ENCODE measurements at places on chromosomes 1 and 21.
A peak's percentile ranks its signal among the peaks of the same experiment; 100 is the strongest.

GRCh38 chr1:63703701-63704107 is 70.1 kb upstream of the ROR1 start:
- peak; percentile 60 for DNase-seq

DNA sequence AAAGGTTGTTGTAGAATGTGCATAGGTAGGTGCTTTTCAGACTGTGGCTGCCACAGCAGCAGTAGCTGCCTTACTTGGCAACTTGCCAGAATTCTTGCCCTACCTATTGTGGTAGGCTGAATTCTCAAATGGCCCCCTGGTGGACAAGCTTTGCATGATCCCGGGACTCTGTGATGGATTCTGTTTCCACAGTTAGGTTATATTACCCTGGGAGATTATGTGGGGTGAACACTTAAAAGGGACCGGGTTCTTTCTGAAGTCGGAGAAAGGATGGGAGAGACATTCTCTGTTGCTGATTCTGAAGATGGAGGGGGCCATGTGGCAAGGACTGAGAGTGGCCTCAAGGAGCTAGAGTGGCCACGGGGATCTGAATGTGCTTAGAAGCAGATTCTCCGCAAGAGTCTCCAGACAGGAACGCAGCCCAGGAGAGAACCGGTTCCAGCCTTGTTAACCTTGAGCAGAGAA is 32.1 kb upstream of the KCNE1 start:
- DNase-seq, result peak; percentile 81

- DNase-seq, result no peak
These were observed 268.3 kb downstream of the ASTN1 start for GRCh38 chr1:176896216-176896615.

GRCh38 chr1:27117733-27118439 is 37.0 kb downstream of the SLC9A1 start:
- DNase-seq, result no peak

- no peak for DNase-seq
These were observed 230.5 kb upstream of the CAMK1G start for GRCh38 chr1:209353053-209353452.

GRCh38 chr1:70083519-70083918 is 121.9 kb downstream of the LRRC40 start:
- no peak for DNase-seq

DNA sequence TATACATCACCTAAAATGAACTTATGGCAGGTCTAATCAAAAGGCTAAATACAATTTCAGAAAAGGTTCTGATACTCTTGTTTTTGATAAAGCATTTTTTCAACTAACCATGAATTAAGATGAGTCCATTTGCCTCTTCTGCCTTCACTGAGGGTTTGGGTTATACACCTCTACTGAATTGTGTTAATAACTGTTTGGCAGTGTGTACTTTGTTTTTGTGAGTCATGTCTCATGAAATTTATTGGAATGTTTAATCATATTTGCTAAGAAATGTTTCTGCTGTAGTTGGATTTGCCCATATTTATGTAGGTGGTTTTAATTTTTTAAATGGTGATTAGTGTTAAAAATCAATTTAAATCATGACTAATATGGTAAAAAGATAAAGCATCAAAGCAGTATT is 190.5 kb downstream of the HS2ST1 start:
- DNase-seq, result no peak

DNA sequence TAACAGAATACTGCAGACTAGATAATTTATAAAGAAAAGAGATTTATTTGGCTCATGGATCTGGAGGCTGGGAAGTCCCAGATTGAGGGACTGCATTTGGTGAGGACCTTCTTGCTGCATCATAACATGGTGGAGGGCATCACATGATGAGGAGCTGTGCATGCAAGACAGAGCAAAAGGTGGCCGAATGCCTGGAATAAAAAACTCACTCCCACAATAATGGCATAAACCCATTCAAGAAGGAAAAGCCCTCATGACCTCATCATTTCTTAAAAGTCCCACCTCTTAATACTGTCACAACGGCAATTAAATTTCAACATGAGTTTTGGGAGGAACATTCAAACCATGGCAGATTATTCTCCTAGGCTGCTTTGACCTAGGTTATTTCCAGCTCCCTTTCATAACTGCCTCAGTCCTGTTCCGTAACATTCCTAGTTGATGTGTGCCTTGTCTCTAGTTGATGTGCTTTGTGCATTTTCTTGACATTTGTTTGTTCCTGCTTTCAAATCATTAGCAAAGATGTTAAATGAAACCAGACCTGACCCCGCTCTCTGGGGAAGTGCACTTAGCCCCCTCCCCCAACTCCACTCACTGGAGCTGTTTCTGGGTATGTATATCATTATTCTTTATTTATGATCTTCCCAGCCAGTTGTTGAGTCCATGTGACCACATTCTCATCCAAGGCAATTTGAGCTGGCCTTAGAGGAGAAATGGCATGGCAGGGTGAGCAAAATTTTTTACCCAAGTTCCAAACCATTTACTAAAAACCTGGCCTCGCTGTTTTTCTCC is 148.5 kb downstream of the GDAP2 start:
- DNase-seq, result no peak

DNA sequence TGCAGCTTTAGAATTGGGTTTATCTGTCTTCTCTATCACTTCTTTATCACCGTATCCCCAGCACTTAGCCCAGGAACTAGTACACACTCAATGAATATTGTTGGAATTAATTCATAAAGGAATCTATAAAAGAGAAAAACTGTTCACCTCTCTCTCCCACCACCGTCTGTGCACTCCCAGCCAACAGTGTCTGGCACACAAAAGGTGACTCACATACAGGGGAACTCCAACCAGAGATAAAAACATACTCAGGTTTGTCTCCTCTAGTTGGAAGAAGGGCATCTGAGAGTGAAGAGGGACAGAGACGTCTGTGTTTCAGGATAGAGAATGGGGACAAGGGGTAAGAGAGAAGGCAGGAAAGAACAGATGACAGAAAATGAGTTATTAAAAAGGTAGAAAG is 10.0 kb downstream of the ITLN1 start:
- DNase-seq, result no peak

DNA sequence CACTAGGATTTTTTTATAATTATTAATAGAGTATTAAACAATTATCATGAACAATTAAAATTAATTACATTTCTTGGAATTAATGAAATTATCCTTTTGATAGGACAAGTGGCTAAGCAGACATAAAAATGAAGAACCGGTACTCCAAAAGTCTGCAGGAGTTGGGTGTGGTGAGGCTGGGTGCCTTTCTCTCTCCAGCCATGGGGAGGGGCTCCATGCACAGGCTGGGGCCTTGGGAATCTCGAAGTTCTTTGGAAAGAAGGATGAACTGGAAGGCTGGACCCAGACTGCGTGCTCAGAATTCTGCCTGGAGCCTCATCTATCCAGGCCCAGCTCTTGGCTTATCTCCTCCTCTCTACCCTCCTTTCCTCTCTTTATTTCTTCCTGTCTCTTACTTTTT is 94.1 kb downstream of the ACTL8 start:
- DNase-seq, result no peak

GRCh38 chr1:54395281-54395934 is 10.8 kb downstream of the SSBP3 start:
- DNase-seq, result no peak

- DNase-seq, result no peak
These were observed 170.0 kb downstream of the GRIK3 start for GRCh38 chr1:36864182-36864822.

DNA sequence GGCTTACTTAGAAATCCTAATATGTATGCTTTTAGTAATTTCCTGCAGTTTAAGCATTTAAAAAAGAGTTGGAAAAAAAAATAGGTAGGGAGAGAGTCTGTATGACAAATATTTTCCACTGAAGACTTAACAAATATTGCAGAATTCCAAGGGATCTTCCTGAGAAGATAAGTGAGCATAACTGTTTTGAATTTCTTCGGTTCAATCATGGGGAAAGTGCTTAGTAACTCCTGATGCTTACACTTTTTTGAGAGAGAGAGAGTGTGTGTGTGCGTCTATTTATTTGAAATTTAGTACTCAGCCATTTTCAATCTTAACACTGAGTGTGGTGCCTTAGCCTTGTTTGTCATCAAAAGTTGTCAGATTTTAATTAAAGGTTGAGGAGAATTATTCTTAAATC is 18.5 kb downstream of the SON start:
- no peak for DNase-seq

DNA sequence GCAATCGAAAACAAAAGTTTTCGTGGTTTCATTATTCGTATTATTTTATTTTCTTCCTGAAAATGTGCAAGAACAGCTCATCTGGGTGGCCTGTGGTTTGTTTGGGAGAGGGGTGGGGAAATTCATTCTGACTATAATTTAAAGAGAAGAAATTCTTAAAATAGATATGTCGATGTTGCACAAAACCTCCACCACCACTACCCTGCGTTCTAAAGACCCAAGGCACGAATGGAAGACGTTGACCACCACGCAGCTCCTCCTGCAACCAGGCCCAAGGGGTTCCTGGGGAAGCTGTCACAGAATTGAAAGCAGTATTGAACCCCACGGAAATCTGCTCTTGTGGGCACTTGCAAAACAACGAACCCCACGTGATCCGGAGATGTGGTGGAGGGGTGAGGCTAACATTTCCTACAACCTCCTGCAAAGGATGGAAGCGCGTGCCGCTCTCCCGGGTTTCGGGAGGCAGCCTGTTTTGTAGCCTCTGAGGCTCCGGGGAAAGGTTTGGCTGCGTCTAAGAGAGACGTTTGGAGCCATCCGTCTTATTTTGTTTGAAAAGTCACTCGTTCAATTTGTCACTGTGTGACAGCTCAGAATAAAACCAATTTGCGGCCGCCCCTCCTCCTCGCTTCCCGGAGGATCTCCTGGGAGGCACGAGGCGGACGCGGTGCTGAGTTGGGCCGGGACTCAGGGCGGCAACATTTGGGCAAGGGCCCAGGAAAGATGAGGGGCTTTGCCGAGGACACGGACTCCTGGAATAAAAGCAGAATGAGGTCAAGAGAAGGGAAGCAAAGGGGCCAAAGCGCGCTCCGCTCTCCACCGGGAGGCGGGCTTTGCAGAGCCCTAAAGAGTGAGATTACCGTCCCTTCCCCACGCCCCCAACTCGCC is 810 bp upstream of the HLX start:
- DNase-seq, result no peak

DNA sequence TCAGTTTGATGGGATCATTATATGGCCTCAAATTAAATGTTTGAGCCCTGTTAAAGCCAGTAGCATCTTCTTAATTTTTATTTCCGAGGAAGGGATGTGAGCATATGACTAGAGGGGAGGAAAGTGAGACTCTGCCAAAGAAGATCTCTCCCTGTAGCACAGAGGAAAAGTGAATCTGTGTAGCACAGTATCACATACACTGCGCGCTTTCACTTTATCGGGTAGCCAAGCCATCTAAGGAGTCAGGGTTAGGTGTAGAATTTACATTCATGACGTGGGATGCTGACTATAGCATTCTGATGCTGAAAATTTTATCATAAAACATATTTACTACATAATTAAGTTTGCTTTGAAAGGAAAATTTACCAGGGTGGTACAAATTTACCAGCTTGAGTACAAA is 24.0 kb downstream of the LRRC8D start:
- no peak for DNase-seq

GRCh38 chr1:147243841-147244240 is 1.4 kb downstream of the CHD1L start:
- no peak for DNase-seq

DNA sequence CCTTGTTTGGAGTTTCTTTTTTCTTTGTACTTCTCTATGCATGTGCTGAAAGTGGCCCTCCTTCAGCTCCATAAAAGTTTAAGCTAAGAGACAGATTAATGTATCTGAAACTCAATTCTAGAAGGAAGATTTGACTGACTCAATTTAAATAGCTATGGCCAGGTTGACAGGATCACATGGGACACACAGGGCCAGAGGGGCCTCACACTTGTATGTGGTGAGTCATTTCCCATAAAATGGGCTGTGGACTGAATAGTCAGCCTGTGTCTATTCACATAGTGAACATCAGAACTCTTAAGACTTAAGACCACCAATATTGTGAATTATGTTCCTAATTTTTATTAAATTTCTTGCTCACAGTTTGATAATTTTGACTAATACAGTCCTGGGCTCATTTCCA is 45.7 kb upstream of the DEPDC1 start:
- no peak for DNase-seq

GRCh38 chr1:174788981-174789380 is 210.8 kb upstream of the CACYBP start:
- DNase-seq, result no peak

DNA sequence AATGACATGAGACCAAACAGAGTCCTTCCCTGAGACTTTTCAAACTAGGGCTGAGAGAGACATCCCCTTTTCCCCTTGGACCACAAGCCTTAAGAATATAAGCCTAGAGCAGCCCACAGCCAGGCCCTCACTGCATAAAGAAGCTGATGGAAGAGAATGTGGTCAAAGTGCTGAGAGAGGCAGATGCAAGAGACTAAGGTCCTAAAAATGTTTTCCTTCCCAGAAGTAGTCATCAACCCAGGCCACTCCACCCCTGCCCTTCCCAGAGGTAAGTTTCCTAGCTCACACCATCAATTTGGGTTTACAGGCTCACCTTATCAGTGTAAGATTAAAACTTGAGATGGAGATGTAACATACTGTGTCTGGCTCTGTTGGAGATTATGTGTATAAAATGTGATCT is 58.2 kb downstream of the BCAR3 start:
- DNase-seq, result no peak

- DNase-seq, result no peak
These were observed 21.3 kb upstream of the LRRC8D start for GRCh38 chr1:89799495-89799894.

- DNase-seq, result peak; percentile 79
These were observed at the start of gene PGBD5 for GRCh38 chr1:230426246-230427093. PGBD5 (minus strand) TSS chr1:230426332; CDS start chr1:230425928, 404 bp downstream.

GRCh38 chr1:30487042-30487441 is 236.3 kb downstream of the MATN1 start:
- DNase-seq, result no peak

GRCh38 chr1:8860738-8861516 is 17.6 kb downstream of the ENO1 start:
- no peak for DNase-seq

DNA sequence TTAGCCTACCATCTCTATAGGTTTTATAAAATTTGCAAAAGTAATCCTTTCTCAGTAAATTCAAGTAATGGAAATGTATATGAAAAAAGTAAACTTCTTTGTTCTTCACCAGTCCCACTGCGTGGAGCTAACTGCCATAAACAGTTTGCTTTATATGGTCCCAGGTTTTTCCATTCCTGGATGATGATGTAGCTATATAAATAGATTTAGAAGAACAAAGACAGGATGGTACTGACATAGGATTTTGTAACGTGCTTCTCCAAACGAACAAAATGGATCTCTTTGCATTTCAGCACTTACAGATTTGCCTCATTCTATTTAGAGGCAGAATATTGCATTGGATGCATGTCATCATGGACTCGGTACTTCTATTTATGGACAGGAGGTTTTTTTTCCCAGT is 57.3 kb downstream of the SMYD2 start:
- no peak for DNase-seq

GRCh38 chr1:42529724-42530181 is 66.7 kb downstream of the CCDC30 start:
- DNase-seq, result no peak

GRCh38 chr1:30675761-30676160 is 47.6 kb downstream of the MATN1 start:
- DNase-seq, result no peak

- no peak for DNase-seq
These were observed 31.1 kb downstream of the CD160 start for GRCh38 chr1:145750426-145750825.

- no peak for DNase-seq
These were observed 76.2 kb upstream of the KIAA1614 start for GRCh38 chr1:180836449-180836848.

Data from COR-L47 (cell line).